Right cardiac atrium (tissue), 5 donors: ENCODE measurements at places on chromosomes 3 and 15. TPM values are rescaled to one million over a fixed set of nuclear protein-coding genes. Genes with fewer than 3 reads are reported as not detected.

The NEK10 gene
- 3.1 TPM for polyA plus RNA-seq

The ARHGAP31 gene
- polyA plus RNA-seq = 14.6 TPM

- DNase-seq = no peak
Observed at GRCh38 chr3:73448761-73449301, 175.9 kb downstream of the PDZRN3 start.

DNA sequence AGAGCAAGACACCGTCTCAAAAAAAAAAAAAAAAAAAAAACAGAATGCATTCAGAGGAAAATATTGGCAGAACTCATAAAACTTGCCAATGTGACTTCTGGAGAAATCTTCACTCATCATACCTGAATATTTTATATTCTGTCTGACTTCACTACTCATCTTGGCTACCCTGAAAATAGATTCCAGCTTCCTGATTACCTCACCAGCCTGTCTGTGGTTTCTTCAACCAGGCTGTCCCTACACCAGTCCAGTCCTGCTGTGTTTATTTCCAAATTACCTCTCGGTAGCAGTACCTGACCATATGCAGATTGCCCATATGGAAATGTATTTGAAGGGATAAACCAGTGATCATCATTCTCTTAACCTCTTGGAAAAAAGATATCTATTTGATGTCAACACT lies 9.3 kb upstream of the P3H2 start:
- no peak for DNase-seq

The TM4SF18 gene
- polyA plus RNA-seq = 4.5 TPM
